Effector memory CD8-positive, alpha-beta T cell (primary cell): ENCODE measurements at places on chromosomes 16 and 17.
A peak's percentile ranks its signal among the peaks of the same experiment; 100 is the strongest.

- no peak for DNase-seq
Observed at GRCh38 chr17:21460358-21460757, 84.2 kb downstream of the KCNJ12 start.

GRCh38 chr16:74677868-74678267, 11.2 kb upstream of the RFWD3 start:
- no peak for DNase-seq

DNA sequence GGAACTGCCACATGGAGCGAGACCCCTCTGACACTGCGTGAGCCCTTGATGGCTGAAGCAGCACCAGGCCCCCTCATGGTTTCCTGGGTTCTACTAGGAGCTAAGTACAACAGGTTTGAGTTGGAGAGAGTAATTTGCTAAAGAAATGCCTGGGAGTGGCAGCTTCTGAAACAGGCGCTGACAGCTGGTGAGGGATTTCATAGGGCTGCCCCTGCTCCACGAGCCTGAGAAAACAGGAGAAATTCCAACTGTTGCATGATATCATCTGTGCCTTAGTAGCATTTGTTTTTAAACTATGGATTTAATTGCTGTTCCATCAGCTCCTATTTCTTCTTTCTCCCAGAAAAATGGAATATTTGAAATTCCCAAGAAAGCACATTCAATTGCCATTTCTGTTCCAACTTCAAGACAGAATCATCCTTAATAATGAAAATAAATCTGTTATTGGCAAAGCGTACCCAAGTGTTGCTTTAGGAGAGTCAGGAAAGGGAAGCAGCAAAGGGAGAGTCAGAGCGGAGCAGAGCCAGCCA, 78.8 kb upstream of the ANKFN1 start:
- no peak for DNase-seq

- no peak for DNase-seq
Observed at GRCh38 chr17:79859676-79860615, 20.7 kb upstream of the CBX4 start.

DNA sequence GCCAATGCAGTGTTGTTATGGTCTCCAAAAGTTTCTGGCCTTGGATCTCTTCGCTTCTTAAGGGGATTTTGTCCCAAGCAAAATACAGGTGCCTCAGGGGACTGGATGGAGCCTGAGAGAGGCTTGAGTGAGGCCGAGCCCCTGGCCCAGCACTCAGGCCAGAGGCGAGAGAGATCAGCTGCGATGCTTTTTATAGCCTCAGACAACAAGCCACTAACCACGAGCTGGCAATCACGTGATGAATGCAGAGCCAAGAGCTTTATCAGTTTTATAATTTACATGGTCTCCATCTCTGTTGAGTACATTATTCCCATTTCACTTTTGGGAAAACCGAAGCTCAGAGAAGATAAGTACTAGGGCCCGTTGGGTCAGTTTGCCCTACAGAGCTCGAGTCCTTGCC, 360.0 kb upstream of the CDH5 start:
- no peak for DNase-seq

DNA sequence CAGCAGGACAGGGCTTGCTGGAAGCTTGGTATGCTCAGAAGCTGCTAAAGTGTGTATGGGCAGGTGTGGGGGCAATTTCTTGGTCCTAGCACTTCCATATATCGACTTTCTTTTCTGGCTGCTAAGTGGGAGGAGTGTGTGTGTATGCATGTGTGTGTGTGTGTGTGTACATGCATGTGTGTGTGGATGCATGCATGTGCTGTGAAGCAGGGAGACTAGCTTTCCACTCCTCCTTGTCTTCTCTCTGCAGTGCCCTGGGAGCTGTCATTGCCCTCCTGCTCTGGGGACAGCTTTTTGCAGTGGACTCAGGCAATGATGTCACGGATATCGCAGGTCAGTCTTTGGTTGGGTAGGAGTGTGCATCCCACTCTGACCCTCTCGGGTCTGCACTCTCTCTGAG, 1.6 kb downstream of the HP start:
- no peak for DNase-seq

DNA sequence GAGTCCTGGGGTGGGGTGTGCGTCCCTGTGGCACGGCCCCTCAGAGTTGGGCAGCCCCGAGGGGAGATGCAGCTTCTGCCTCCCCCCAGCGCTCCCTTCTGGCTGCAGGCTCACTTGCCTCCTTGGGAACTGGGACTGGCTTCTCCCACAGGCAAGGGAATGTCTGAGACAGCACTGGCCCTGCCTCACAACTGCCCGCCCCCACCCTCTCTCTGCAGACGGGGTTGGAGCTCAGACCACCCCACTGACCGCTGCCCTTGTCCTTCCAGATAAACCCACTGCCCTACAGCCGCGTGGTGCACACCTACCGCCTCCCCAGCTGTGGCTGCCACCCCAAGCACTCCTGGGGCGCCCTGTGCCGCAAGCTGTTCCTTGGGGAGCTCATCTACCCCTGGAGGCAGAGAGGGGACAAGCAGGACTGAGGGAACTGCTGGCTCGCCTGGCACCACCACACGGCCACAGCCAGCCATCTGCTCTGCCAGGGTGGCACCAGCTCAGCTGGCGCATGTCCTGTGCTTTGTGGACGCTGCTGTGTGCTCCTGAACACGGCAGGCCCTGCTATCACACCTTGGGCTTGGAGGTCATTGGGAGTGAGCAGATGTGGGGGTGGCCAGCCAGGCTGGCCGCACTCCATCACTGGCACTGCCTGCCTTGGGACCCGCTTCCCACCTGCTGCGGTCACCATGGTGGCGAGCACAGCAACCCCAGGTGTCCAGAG, 7.1 kb upstream of the RAB40C start:
- DNase-seq: no peak

DNA sequence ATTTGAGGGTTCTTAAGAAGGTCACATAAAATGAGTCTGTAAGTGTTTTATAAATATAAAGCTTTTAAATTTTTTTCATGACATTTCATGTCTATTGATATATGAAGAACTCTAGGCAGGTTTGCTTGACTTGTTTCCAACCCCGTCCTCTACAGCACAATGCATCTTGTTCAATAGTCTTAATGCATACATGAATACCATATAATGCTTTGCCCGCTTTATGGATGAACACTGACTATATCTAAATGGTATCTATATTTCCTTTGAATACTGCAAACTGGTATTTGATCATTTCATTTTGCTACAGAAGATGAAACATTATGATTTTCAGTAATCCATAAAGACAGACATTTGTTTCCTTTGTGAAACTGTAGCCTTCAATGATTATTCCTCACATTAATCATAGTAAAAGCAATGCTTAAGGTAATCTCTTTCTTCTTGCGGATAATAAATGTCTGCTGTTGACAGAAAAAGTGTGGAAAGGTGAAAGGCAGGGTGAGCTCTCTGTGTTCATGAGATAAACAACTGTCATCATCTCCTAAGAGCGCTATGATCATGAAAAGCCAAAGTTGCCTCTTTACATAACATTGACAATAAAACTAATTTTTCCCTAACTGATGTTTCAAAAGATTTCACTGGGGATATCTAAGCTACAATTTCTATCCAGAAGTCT, 645.1 kb downstream of the CDH8 start:
- DNase-seq: no peak

- DNase-seq: peak; percentile 24
Observed at GRCh38 chr16:88430524-88431446, 22.3 kb upstream of the ZFPM1 start.

DNA sequence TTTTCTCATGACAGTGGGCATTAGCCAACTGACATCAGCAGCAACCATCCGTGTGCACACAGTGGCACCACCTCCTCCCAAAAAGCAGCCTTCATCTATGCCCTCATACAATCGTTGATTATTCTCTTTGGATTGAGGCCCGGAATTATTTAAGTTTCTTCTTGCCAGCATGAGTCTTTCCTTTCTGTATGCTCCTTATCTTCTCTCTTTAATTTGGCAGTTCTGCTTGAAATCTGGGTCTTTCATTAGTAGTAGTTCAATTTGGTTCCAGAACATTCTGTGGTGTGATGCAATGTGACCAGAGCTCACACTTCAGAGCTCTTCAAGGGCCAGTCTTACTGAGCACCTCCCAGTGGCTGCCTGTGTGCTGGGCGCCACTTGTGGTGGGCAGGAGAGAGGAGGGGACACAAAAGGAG, 52.2 kb upstream of the STH start:
- DNase-seq: no peak

- DNase-seq: no peak
Observed at GRCh38 chr16:24753000-24753399, 23.5 kb downstream of the TNRC6A start.

DNA sequence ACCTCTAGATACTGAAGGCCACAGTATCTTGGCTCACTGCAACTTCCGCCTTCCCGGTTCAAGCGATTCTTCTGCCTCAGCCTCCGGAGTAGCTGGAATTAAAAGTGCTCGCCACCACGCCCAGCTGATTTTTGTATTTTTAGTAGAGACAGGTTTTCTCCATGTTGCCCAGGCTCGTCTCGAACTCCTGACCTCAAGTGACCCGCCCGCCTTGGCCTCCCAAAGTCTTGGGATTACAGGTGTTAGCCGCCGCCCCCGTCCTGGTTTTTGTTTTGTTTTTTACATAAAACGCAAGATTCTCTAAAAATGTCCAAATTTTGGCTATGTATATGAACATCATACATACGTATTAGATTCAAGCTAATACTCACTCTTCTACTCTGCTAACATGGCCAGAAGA, 2.0 kb upstream of the GGNBP2 start:
- DNase-seq: no peak

DNA sequence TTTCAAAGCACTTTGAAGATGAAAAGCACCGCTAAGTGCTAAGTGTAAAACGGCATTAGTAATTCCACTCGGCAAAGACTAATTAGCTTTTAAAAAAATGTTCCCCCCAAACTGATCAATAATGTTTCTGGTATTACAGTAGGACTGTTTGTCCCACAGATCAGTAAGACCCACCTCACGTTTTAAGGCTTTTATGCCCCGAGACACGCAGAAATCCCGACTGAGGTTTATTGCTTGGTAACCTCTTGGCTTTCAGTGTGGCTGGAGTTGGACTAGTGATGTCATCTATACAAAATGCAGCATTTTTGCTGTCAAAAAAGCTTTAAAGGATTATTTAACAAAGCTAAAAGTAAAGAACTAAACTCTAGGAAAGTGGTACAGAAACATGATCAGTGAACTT, 414.6 kb upstream of the PSMD7 start:
- DNase-seq: no peak

- no peak for DNase-seq
Observed at GRCh38 chr16:79850348-79850747, 249.8 kb upstream of the MAF start.

GRCh38 chr17:7687072-7687907, at the start of gene TP53:
Gene TP53, minus strand, starts transcription at chr17:7687490. Its CDS starts 10,896 bp downstream, at chr17:7676594.
- peak; percentile 84 for DNase-seq

- no peak for DNase-seq
Observed at GRCh38 chr17:15955793-15956541, 11.0 kb downstream of the ADORA2B start.

DNA sequence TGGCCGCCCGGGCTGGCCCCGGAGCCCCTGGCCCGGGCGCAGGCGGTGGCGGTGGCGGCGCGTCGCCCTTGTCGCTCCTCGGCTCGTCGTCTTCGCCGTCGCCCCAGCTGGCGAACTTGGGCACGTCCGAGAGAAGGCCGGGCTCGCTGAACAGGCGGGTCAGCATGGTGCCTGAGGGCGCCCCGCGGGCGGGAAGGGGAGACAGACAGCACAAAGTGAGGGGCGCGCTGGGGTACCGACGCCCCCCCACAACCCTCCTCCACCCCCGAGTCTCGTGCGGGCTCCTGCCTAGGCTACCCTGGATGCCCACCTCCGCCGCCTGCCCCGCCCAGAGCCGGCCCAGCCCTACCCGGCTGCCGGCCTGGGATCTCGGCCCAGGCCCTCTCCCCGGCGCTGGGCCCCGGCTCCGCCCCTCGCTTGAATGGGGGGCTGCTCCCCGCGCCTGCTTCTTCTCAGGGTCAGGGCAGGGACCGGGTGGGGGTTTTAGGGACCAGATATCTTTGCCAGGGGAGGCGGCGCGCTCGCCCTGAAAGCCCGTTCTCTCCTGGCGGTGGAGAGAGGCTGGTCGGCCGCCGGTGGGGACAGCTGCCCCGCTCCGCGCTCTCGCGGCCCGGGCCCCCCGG, 1.2 kb downstream of the NEUROD2 start:
- no peak for DNase-seq

DNA sequence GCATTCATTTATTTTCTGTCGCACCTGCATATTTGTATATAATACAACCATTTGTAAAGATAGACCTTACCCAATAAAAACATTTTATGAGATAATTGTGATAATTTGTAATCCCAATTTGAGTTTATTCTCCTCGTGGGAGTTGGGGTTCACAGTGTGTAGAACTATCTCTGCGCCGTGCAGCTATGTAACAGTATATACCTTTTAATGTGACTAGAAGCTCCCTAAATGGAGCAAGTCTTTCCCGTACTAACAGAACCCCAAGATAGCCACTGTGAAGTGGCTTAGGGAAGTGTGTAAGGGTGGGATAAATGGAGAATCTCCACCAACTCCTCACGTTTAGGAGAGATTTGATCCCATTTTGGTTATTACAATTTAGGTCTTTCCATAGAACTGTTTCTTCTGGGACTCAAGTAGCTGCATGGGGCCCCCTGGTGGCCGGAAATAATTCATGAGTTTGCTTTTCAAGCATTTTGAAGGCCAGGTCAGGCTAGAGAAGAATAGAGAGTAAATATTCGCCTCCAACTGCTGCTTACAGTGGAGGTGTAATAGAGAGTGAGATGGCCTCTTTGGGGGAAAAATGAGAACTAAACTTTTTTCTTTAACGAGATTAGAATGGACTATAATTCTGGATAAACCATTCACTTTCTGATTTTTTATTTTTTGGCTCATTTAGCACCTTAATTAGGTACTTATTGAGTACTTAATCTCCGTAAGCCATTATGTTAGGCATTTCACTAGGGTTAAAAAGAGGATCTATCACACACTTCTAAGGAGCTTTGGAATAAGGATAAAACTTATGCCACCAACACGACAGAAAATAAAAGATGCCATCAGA, 4.5 kb downstream of the TMEM100 start:
- DNase-seq: peak; percentile 40

GRCh38 chr17:75468291-75468754, 11.9 kb downstream of the TMEM94 start:
- DNase-seq: no peak

DNA sequence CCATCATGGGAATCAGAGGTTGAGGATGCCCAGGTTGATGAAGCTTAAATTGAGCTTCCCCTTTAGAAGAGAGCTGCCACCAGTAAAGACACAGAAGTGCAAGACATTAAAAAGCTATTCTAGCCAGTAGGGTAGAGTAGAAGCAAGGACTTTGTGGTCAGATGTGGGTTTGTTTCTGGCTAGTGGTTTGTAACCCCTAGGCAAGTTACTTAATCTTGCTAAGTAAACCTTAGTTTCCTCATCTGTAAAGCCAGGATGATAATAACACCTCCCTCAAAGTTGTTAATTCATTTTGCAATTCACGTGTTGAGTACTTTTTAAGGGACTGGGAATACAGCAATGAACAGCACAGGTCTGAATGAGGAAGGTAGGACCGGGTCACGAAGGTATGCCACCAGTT, 3.6 kb downstream of the SNTB2 start:
- no peak for DNase-seq
